ENCODE measurements at places on chromosomes 1 and 21.

- DNase-seq: no peak
These were observed 26.3 kb upstream of the NHLH2 start for GRCh38 chr1:115867216-115867615.

DNA sequence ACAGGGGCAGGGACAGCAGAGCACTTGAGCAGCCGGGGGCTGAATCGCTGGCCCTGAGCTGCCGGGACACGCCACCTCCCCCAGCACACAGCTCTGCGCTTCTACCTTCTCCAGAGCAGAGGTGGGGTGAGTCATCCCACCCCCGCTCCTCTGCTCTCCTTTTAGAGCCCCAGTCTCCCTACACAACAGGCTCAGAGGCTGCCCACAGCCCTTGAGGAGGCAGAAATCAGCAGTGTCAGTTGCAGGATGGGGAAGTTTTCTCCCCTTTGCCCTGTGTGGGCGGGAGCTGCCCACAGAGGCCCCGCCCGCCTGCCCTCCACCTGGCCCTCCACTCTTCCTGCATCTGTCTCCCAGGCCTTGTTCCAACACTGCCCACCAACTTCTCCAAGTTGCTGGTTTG, 94.6 kb downstream of the STUM start:
- no peak for DNase-seq

- DNase-seq: no peak
These were observed 25.9 kb upstream of the RAP1A start for GRCh38 chr1:111593403-111594305.

DNA sequence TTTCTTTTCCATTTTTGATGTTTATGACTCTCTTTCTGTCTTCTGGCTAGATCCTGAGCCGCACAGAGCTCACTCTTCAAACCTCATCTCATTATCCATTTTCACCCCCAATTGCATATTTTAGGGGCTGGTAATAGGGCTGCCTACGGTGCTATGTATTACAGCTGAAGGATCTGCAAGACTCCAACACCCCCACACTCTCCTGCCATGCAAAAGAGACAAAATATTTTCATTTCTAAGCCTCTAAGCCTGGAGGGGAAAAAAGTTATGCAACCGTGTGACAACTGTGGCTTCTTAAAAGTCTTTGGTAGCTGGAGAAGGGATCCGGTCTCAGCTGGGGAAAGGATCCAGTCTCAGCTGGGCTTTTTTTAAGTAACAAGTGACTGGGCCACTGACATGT, 311.6 kb downstream of the NPHP4 start:
- DNase-seq: no peak

DNA sequence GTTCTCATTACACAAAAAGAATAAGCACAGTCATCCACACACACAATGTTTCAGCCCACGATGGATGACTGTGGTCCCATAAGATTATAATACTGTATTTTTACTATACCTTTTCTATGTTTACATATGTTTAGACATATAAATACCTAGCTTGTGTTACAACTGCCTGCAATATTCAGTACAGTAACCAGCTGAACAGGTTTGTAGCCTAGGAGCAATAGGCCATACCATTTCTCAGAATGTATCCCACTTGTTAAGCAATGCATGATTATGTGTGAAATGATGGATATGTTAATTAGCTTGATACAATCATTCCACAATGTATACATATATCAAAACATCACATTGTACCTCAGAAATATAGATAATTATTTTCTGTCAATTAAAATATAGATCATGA, 33.2 kb upstream of the SAMD13 start:
- DNase-seq: no peak

GRCh38 chr1:220113136-220113695, 19.3 kb downstream of the IARS2 start:
- DNase-seq: no peak

DNA sequence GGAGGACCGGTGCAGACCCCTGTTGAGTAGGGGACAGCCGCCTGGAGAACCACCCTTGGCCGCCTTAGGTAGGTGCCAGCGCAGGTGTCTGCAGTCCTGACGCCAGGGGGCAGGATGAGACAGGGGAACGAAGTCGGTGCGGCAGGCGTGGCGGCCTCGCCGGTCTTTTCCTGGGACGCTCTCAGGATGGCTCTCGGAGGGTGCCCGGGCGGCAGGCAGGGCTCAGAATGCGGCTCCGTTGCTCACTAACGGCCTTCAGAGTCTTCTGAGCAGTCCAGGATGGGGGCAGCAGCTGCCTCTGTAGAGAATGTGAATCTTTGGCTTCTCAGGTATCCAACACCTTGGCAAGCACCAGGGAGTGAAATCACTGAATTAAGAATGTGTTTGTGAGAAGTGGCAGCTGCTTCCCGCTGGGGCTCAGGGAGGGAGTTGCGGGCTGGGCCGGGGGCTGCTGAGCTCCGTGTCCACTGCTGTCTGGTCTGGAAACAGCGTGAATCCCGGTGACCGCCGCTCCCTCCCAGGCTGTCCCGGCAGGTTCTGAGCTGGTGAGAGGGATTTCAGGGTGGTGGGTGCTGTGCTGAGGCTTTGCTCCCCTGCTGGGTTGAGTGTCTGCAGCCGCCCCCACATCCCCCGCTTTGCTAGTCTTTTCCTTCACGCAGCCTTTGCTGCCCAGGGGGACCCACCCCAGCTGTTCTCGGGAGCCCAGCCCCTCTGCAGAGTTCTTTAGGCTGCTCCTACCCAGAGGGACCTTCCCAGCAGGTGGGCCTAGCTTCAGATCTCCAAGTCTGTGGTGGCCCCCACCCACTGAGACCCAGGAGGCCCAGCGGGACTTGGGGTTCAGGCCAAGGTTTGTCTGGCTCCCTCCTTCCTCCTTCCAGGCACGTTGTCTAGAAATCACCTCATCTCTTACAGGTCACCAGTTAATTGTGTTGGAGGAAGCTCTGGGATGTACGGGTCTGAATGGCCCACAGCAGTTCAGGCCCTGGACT, 11.1 kb upstream of the C1orf174 start:
- DNase-seq: peak; percentile 87

DNA sequence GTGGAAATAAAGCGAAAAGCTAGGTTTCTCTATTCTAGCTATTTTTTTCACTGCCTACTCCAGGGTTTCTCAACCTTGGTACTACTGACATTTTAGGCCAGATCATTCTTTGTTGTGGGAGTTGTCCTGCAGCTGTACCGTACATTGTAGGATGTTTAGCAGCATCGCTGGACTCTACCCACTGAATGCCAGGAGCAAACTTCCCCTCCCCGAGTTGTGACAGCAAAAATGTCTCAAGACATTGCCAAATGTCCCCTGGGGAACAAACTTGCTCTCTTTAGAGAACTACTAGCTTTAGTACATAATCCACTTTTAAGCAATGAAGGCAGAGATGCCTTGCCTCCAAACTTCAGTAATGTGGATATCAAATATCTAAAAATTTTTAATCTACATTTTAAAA, 122.8 kb downstream of the PLPPR5 start:
- no peak for DNase-seq

GRCh38 chr1:19813643-19813960, 1.5 kb downstream of the RNF186 start:
- DNase-seq: no peak

GRCh38 chr1:43554444-43554992, 23.8 kb downstream of the PTPRF start:
- DNase-seq: no peak

DNA sequence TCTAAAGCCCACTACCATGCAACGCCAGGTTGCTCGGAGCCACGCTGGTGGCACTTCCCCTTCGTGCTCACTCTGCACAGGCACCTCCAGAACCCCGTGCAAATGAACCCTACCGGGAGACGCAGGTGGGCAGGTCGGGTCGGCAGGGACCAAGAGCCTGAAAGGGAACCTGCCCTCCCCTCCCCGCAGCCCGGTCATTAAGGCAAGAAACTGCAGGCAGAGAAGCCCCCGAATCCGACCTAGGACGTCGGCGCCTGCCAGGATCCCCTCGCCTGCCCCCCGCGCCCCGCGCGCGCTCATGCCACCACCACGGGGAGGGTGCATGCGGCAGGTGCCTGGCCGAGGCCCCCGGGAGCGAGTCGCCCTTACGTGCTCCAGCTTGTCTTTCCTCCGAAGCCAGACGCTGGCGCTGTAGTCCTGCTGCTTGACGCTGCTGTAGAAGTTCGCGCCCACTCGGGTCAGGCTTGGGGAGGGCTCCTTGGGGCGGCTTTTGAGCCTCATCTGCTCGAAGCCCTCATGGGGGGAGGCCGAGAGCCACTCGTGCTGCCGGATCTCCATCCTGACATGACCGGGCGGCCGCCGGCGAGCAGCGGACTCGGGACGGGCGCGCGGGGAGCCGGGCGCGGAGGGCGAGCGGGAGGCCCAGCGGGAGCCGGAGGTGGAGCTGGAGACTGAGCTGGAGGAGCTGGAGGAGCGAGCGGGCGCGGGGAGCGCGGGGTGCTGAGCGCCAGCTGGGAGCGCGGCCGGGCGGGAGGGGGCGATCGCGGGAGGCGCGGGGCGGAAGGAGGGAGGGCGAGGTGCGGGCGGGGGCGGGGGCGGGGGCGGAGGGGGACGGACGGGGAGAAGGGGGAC, 552 bp downstream of the PLD5 start:
- DNase-seq: peak; percentile 74

DNA sequence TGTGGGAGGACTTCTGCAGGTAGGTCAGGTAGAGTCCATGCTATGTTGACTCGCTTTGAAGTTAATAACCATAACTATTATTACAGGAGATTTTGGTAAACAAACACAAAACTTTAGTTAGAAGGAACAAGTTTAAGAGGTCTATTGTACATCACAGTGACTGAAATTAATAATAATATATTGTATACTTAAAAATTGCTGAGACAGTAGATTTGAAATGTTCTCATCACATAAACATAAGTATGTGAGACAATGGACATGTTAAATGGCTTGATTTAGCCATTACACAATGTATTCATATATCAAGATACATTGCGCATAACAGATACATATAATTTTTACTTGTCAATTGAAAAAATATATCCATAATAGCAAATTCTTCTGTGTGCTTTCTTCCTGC, 91.4 kb upstream of the CD53 start:
- no peak for DNase-seq

- DNase-seq: no peak
These were observed 55.0 kb upstream of the ETV3 start for GRCh38 chr1:157193219-157193618.

DNA sequence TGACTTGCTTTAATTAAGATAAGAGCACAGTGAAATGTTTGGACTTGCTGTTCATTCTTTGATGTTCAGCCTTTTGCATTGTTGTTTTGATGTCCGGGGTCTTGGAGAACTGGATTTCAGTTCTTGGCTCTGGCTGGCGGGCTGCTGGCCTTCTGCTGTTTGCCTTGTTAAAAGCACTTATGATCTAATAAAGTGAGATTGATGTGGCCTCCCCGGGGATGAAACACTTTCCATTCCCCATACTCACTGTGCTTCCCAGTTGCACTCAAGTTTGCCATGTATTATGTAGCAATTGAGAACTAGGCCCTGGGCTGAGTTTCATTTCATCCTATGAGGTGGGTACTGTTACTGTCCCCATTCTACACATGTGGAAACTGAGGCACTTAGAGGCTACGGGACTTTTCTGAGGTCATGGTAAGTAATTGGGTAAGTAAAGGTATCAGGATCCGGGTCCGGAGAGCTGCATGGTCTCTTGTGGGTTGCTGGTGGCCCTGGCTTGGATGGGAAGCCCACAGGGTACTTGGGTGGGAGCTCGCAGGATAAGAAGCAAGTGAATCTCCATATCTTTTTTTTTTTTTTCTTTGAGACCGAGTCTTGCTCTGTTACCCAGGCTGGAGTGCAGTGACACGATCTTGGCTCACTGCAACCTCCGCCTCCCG, 127.7 kb upstream of the ZBTB40 start:
- peak; percentile 29 for DNase-seq

DNA sequence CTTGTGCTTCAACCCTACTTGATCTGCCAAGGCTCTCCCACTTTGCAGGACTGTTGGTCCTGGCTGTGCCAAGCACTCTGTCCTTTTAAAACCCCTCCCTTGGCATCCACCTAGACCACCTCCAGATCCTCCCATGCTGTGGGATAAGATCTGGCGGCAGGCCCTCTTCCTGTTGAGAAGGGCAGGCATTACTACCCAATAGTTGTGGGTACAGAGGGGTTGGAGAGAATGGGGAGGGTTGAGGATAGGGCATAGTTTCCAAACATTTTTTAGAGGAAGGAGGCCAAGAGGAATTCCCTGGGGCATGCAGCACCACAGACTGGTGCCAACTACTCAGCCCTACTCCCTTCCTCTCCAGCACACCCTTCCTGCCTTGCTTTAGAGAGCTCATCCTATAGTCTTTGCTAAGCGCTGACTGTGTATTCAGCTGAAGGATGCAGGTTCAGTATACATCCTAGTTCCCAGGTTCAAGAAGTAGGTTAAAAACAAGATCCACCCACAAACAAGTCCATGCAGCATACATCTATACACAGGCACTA, 70.7 kb downstream of the TRABD2B start:
- no peak for DNase-seq

GRCh38 chr1:24868016-24868875, 61.8 kb downstream of the RUNX3 start:
- peak; percentile 55 for DNase-seq

- no peak for DNase-seq
These were observed 33.7 kb downstream of the CDCA8 start for GRCh38 chr1:37725851-37726613.

DNA sequence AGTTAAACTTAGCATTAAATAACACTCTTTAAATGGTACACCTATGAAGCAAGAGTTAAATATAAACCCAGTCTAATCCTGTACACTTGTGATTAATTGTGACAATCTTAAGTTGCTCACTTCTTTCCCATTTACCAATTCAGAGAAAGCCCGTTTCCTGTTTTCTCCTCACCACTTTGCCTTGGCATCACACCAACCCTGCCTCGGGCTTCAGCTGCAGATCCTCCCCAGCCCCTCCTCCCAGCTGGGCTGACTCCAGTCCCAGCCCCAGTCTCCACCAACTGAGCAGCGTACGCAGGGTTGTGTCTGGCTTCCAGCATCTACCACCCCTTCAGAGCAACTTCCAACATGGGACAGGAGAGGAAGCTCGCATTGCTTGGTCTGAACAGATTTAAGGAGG, 4.1 kb downstream of the PYCR2 start:
- no peak for DNase-seq

Data from type B pancreatic cell (in vitro differentiated cells).